Activated CD4-positive, alpha-beta T cell treated with anti-CD3 and anti-CD28 coated beads for 36 hours (primary cell): ENCODE measurements at places on chromosomes 1 and 21. TPM values are rescaled to one million over a fixed set of nuclear protein-coding genes. Genes with fewer than 3 reads are reported as not detected.

GRCh38 chr21:43873673-43874072 is 8.7 kb downstream of the AGPAT3 start:
- H3K27ac ChIP-seq: peak overlapping the region; percentile 76
- peaks cover 65% of the 10 kb centered on the region for H3K36me3 ChIP-seq
- no peak overlapping the region for H3K4me3 ChIP-seq
- H3K27me3 ChIP-seq: no peaks in the 10 kb centered on the region
- DNase-seq: no peak
- H3K4me1 ChIP-seq: peaks cover 66% of the 10 kb centered on the region

DNA sequence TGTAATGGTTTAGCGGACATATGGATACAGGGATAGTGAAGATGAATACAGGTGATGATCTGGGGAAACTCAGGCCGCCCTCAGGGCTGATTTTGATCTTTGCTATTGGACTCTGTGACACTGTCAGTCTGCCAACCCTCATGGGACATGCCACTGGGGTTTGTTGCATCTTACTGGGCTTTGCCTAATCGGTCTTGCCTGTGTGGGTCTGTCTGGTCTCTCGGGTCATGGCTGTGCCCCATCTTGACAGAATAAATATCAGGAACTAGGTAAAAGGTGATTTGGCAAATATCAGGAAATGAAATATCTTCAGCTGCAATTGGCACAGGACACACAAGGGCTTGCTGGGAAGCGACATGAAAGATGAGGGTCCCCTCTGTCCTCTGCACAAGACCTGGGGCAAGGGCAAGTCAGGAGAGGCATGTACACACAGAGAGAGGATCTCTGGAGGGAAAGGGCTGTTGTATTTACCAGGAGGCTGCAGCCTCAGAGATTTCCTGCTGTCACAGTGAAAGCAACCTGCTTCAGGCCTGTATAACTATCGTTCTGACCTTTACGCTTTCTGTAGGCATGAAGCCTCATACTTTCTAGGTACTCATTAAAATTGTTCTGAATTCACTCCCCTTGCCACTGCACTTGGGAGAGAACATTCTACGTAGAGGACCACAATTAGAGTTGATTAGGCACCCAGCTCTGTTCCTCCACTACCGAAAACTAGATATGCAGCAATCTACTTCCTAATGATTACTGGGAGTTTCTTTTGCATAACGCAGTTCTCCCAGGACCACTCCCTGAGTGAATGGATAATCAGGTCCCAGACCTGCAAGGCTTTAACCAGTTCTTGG is 52.0 kb upstream of the GADD45A start:
- no peak for DNase-seq
- no peak overlapping the region for H3K27ac ChIP-seq
- no peaks in the 10 kb centered on the region for H3K27me3 ChIP-seq

- no peaks in the 10 kb centered on the region for H3K36me3 ChIP-seq
- peaks cover 20% of the 10 kb centered on the region for H3K4me1 ChIP-seq
- H3K27ac ChIP-seq: no peak overlapping the region
- H3K4me3 ChIP-seq: peak overlapping the region; percentile 65
- H3K27me3 ChIP-seq: no peaks in the 10 kb centered on the region
Measured at GRCh38 chr1:27045973-27046558, 33.4 kb upstream of the TENT5B start.

DNA sequence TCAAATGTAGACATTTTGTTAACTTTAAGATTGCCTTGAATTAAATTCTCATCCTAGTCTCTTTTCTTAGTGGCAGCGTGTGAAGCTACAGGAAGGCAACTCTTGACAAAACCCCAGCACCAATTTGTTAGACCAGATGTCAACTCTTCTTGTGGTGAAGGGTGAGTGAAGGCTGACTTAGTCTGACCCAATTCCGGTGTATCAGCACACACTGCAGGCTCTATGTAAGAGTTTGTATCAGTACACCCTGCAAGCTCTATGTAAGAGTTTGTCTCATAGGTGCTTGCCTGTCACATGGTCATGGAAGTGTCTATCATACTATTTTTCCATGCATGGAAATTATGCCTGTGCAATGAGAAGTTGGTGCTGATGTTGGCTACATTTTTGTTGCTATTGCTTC is 16.8 kb downstream of the CR2 start:
- no peak overlapping the region for H3K4me3 ChIP-seq
- no peak overlapping the region for H3K27ac ChIP-seq
- H3K27me3 ChIP-seq: peaks cover 5% of the 10 kb centered on the region
- DNase-seq: peak; percentile 10
- no peaks in the 10 kb centered on the region for H3K36me3 ChIP-seq
- peaks cover 13% of the 10 kb centered on the region for H3K4me1 ChIP-seq

DNA sequence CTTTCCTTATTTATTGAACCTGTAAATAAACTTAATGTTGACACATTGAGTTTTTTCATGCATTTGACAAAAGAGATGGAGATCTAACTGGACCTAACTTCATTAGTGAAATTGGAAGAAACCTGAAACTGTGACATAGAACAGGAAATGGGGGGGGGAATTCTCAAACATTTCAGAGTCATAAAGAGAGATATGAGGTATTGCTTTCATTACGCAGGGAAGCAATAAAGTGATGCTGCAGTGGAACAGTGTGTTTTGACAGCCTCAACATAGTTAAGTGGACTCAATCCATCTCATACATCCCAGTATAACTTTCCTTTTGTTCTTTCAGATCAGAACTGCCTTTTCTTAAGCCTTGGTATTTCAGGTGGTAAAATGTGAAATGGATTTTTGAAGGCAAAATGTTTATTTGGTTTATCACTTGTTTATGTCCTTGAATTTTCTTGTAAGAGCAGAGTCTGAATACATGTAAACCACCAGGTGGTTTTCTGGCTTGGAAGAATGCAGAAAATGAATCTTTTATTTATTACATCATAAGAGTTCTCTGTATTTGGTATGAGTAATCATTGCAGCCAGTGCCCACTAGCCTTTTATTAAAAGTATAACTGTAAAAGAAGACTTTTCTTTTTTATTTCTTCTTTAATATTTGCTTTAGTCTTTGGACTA is 132.5 kb downstream of the ZNF326 start:
- H3K4me1 ChIP-seq: peaks cover 8% of the 10 kb centered on the region
- no peak for DNase-seq
- H3K4me3 ChIP-seq: no peak overlapping the region

GRCh38 chr21:37896788-37897187 is 19.5 kb downstream of the KCNJ6 start:
- H3K27ac ChIP-seq: no peak overlapping the region
- no peak overlapping the region for H3K4me3 ChIP-seq
- no peak for DNase-seq
- H3K27me3 ChIP-seq: peaks cover 24% of the 10 kb centered on the region
- no peaks in the 10 kb centered on the region for H3K36me3 ChIP-seq

DNA sequence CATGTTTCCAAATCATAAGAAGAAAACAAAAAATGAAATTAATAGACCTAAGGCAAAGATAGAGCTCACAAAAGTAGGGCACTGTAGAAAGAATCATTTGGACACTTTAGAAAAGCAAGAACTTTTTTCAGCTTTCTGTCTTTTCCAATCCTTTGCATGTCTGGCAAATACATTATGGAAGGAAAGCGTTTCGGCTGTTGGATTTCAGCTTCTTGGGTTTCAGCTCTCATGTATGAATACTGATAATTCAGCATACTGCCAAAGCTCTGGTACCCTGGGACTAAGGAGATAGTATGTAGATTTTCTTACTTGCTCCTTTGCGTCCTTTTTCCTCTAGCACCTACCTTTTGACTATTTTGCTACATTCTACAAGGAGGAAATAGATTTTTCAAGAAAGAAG is 375.9 kb downstream of the BRINP3 start:
- H3K36me3 ChIP-seq: no peaks in the 10 kb centered on the region
- H3K4me3 ChIP-seq: no peak overlapping the region
- H3K27me3 ChIP-seq: no peaks in the 10 kb centered on the region
- no peak for DNase-seq
- H3K4me1 ChIP-seq: no peaks in the 10 kb centered on the region

GRCh38 chr1:53196017-53196484 is 573 bp upstream of the CPT2 start:
- H3K27ac ChIP-seq: peak overlapping the region; percentile 90
- peaks cover 25% of the 10 kb centered on the region for H3K4me1 ChIP-seq
- peak; percentile 30 for DNase-seq
- H3K36me3 ChIP-seq: peaks cover 12% of the 10 kb centered on the region

DNA sequence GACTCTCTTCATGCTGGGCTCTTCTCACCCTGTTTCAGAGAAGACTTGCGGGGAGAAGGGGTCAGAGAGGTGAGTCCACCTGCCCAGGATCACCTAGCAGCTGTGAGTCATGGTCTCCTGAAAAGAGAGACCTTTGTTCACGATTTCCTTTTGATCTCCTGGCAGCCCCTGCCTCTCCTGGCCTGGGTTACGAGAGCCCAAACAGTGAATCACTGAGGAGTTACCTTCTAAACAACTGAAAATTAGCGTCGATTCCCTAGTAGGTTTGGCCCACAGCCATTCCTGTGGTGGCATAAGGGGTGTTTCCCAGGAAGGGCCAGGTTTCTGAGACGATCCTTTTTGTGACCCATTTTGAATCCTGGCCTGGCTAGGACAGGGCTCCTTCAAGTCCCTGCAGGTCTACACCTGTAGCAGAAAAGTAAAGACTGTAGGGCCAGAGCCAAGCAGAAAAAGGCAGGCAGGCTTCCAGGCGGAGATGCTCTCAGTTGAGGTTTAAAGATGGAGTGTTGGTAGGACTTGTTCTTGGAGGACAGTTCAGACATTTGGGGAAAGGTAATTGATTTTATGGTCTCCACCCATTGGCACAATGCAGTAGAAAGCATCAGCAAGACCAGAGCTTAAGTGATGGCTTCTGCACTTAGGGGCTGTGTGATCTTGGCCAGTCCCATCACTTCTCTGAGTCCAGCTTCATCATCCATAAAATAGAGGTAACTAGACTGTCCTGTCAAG is 2.1 kb upstream of the PLA2G2E start:
- H3K27ac ChIP-seq: no peak overlapping the region
- no peak for DNase-seq
- no peaks in the 10 kb centered on the region for H3K4me1 ChIP-seq
- no peaks in the 10 kb centered on the region for H3K36me3 ChIP-seq

DNA sequence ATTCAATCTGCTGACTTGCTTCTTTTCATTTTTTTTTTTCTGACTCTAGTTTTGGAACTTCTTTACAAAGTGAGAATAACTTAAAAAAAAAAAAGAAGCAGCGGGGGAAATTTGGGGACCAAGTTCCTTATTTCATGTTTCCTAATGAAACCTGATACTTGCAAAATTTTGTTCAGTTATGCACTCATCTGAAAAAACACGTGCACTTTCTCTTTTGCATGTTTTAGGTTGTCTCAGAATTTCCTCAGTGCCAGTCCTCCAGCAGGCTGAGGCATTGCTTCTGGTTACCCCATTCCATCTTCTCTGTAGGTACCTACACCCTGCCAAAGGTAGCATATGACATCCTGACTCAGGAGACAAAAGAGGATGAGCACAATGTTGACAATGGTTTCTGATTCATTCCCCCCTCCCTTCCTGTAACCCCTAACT is 299.7 kb downstream of the GRIK1 start:
- H3K27me3 ChIP-seq: no peaks in the 10 kb centered on the region
- H3K4me3 ChIP-seq: no peak overlapping the region
- H3K4me1 ChIP-seq: peaks cover 4% of the 10 kb centered on the region
- no peak overlapping the region for H3K27ac ChIP-seq
- no peaks in the 10 kb centered on the region for H3K36me3 ChIP-seq

GRCh38 chr1:3399732-3400131 is 54.7 kb upstream of the ARHGEF16 start:
- no peak overlapping the region for H3K27ac ChIP-seq
- H3K27me3 ChIP-seq: peaks cover 7% of the 10 kb centered on the region

DNA sequence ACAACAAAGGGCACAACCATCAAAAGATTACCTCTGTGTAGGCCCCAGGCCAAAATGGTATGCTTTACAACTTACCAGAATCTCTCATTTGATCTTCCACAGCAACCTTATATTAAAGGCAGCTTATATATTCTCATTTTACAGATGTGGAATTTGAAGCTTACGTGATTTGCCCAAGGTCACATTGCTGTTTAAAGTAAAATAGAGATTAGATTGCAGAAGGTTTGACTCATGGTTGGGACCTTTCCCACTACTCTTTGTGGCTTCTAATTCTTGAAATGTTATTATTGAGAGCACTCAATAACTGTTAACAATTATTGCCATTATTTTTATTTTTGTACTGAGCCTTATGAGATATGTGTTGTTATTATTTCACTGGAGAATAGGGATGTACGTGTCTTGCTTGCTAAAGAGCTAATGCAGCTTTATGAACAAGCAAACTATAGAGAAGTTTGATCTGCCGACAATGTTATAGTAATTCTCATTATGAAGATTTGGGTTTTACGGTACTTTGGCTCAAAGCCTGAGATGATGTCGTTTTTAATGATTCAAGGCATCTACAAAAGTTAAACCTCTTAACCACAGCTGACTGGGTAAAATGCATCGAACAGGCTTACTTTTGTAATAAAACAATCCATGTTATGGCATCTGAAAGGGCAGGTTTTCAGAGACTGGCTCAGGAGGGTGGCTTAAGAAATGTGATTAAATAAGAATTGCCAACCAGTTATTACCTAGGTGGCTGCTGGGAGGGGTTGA is 43.3 kb upstream of the TSNAX start:
- H3K4me1 ChIP-seq: no peaks in the 10 kb centered on the region
- no peak overlapping the region for H3K27ac ChIP-seq
- H3K4me3 ChIP-seq: no peak overlapping the region
- H3K27me3 ChIP-seq: peaks cover 12% of the 10 kb centered on the region

GRCh38 chr1:108612496-108612895 is 48.4 kb downstream of the HENMT1 start:
- H3K27me3 ChIP-seq: no peaks in the 10 kb centered on the region
- H3K4me1 ChIP-seq: no peaks in the 10 kb centered on the region
- H3K4me3 ChIP-seq: no peak overlapping the region
- H3K27ac ChIP-seq: no peak overlapping the region
- H3K36me3 ChIP-seq: peaks cover 5% of the 10 kb centered on the region

GRCh38 chr21:43287111-43287760 is 118.4 kb downstream of the CRYAA start:
- H3K36me3 ChIP-seq: no peaks in the 10 kb centered on the region
- peaks cover 5% of the 10 kb centered on the region for H3K4me1 ChIP-seq
- no peak overlapping the region for H3K4me3 ChIP-seq
- H3K27me3 ChIP-seq: no peaks in the 10 kb centered on the region

DNA sequence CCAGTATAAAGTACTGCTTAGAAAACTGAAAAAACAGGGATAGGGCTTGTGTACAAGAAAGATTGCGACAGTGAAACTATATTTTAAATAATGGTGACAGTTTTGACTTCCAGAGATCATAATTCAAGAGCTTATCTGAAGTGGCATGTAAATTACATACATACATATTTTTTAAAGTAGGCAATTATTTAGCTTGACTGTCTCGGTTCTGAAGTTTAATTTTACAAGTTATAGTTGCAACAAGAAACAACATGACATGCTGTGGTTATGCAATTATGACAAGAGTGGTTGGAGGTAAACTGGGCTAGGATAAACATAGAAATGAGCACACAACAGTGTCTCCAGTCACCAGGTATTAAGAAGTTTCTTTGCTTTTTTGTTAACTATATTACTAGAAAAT is 4.1 kb downstream of the C1orf21 start:
- no peak for DNase-seq
- peaks cover 38% of the 10 kb centered on the region for H3K27me3 ChIP-seq
- no peak overlapping the region for H3K27ac ChIP-seq
- no peaks in the 10 kb centered on the region for H3K36me3 ChIP-seq
- no peak overlapping the region for H3K4me3 ChIP-seq
- H3K4me1 ChIP-seq: peaks cover 12% of the 10 kb centered on the region

Gene MYOG
- not detected for total RNA-seq

Gene C1orf226
- total RNA-seq: 0.16 TPM

Gene SIM2
- 2.4 TPM for total RNA-seq

Gene GPR52
- total RNA-seq: 0.55 TPM

Gene SPRR3
- total RNA-seq: not detected
